ENCODE measurements at places on chromosomes 3 and 15.

- peak; percentile 7 for DNase-seq
Observed at GRCh38 chr15:23497710-23498111, 50.7 kb upstream of the GOLGA6L2 start.

DNA sequence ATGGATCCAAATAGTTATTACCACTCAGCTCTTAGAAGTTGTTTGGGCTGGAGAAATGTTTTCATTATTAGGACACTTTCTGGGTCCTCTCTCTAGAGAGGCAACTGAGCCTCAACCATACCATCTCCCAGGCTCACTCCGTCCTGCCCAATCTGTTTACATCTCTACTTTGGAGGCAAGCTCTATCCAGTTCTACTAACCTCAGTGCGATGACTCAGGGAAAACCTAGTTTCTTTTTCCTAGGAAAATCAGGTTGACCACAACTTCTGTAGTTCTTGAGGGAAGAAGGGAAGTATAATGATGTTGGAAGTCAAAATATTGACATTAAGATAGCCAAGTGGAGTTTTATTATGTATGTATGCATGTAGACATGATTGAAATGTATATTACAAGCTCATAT lies 40.4 kb downstream of the LPP start:
- DNase-seq, result no peak

GRCh38 chr3:9778143-9779074 lies 8.7 kb upstream of the CAMK1 start:
- DNase-seq, result no peak

DNA sequence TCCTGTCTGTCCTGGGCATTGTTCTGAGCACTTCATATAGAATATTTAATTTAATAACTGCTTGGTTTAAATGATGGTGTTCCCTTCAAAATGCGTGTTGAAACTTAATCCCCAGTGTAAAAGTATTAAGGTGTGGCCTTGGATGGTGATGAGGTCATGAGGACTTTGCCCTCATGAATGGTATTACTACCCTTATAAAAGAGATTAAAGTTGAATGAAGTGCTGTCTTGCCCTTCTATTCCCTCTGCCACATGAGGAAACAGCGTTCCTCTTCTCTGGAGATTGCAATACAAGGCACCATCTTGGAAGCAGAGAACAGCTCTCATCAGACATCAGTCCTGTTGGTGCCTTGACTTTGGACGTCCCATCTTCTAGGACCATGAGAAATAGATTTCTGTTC lies 374.4 kb downstream of the PTPRG start:
- no peak for DNase-seq

DNA sequence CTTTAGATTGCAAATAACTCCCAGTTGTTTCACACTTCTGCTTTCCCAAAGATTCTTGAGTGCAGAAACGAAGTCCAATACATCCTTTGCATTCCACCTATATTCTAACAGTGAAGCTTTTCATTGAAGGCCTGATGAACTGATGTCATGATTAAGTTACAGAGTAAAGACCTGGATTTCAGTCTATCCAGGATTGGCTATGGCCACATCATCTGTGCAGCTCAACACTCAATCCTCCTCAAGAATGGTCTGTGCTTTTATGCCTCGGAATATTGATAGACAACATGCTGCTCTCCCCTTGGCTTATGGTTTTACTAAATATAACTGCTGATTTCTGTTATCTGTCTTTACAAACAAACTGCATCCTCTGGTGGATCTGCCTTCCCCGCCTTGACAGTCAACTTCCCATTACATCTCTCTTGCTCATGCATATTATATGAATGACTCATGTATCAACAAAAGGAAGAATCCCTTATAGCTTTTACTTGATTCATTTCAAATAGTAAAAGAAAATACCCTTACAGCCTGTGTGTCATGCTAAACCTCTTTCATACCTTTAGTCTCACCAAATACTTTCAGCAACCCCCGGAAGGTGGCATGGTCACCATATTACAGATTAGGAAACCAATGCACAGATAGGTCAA lies 59.5 kb downstream of the SCN11A start:
- DNase-seq, result no peak

GRCh38 chr3:74559261-74559660 lies 55.2 kb downstream of the CNTN3 start:
- DNase-seq, result no peak

DNA sequence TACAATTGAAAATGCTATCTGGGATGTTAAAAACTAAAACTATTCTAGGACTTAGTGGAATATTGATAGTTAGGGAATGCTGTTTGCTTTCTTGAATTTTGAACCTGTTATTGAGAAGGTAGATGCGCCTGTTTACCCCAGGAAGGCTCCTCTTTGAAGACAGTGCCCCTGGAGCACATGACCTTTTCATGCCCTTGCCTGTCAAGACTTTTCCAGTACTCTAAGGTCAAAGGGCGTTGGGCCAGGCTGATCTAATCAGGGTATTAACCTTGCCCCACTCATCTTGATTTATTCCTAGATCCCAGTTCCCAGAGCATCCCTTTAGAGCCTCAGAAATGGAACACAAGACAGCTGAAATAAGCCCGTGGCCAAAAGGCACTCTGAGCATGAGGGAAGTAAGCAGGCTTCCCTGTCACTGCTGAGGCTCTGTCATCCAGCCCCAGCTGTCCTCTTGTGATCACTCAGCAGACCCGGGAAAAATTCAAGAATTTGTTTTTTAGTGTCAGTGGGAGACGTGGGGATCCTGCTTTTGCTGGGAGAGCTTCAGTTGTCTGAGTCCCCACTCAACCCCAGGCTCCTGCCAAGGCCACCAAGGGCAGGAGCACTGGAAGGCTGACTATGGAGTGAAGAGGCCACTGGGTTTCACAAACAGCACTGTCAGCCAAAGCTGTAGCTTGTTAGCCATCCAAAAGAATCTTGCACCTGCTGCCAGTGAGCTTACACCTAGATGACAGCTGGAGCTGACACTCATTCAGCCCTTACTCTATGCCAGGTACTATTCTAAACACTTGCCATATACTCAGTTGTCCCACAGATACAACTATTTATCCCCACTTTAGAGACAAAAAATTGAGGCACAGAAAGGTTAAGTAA lies 169.0 kb downstream of the PGPEP1L start:
- DNase-seq, result no peak

GRCh38 chr3:43323541-43323940 lies 37.2 kb downstream of the SNRK start:
- DNase-seq, result no peak

DNA sequence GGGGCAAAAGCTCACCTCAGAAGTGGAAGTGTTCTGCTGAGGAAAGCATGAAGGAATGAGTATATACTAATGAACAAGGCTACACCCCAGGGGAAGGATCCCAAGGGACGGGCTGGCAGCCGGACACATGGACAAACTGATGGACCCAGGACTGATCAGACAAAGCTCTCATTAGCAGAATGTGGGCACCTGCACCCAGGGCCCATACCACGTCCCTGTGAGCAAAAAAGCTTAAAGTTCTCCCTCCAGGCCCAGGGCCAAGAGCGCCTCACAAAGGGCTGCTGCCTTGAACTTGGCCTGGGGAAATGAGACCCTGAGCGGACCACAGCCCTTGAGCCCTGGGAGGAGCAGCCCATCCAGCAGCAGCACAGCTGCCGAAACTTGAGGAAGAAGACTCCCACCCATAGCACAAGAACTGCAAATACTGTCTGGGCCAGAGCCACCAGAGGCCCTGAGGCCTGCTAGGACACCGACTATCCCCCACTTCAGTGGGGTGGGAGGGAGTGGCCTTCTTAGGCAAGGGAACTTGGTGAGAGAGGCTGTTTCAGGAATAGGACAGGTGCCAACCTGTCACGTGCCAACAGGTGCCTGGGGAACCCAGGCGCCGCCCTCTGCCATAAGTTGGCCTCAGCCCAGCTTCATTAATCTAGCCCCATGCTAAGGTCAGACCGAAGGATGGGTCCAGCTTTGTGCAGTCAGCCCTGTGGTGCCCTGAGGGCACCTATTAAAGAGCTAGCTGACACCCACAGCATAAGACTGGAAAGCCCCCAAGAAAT lies 2.3 kb upstream of the GMPPB start:
- no peak for DNase-seq

DNA sequence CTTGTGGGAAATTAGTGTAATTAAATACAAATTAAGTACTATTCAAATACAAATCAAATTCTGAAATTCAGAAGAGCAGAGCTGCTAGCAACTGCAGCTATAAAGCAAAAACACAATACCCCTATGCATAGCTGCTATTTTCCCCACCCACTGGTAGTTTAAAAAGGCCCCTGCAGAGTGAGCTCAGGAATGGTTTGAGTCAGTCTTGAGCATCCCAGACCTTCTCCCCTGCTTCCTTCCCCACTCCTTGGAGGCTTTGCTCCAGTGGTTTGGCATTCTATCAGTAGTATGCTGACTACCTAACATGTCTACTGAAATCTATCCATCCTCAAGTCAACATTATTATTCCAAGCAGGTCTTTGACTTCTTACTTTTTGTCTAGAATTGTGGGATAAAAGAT lies 53.0 kb downstream of the EFHB start:
- DNase-seq, result no peak

GRCh38 chr3:3851621-3852323 lies 52.5 kb downstream of the LRRN1 start:
- DNase-seq, result no peak

- peak; percentile 9 for DNase-seq
Observed at GRCh38 chr3:142940472-142940871, 23.0 kb downstream of the PAQR9 start.

GRCh38 chr15:49096090-49096750 lies 50.0 kb upstream of the SECISBP2L start:
- DNase-seq, result no peak

DNA sequence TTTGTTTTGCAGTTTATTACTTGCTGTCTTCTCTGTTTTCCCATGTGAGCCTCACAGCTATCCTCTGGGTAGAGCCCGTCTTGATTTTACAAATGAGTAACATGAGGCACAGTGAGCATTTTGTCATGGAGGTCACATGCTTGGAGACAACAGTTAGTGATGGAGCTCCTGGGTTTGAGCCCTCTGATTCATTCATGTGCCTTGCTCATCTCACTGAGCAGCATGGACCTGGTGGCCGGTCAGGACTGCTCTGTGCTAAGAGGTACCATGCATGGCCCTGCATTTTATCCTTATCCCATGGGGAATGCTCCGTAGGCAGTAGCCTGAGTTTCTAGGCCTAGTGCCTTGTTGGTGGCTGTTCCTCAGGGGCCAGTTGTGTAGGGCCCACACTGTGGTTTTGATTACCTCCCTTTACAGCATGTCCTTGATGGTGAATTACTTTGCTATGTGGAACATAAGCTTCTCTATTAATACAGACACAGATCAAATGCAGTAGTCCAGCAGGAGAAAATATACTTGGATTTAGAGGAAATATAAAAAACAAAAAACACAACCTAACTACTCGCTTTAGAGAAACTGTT lies 35.6 kb downstream of the MAP2K5 start:
- no peak for DNase-seq

GRCh38 chr15:42087926-42088800 lies 6.2 kb downstream of the PLA2G4D start:
- DNase-seq, result no peak

DNA sequence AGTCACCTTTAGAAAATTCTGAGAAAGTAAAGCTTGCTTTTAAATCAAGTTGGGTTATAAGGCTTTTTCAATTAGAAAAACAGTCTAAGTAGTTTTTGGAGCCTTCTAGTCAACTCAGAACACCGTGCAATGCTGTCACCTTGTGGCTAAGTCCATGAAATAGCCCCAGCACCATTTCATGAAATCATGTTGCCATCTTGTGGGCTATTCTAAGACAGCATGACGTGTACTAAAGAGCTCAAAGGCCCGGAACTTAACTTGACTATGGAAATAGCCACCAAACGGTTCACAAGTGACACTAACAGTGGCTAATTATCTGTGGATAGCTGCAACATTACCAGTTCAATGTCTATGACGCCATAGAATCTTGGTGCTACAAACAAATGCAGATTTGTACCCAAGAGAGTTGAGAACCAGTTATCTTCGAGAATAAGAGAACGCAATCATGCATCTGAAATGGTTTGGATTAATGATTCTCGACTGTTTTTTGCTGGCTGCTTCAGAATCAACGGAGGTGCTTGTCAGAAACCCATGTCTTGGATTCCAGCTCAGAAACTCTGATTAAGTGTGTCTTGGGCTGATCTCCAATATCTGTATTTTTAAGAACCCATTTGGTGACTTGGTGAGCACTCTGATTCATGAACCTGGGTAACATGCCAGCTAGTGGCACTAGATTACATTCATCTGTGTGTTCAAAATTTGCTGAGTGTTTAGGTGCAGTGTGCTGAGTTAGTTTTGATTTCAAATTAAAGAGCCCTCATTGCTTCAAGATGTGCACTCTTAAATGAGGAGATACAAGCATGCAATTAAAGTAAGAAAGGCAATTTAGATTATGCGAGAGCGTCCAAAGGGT lies 111.2 kb upstream of the MCTP2 start:
- DNase-seq, result peak; percentile 40

- DNase-seq, result no peak
Observed at GRCh38 chr3:108171106-108171505, 51.1 kb downstream of the IFT57 start.

- no peak for DNase-seq
Observed at GRCh38 chr3:113828600-113828999, 10.0 kb upstream of the GRAMD1C start.

DNA sequence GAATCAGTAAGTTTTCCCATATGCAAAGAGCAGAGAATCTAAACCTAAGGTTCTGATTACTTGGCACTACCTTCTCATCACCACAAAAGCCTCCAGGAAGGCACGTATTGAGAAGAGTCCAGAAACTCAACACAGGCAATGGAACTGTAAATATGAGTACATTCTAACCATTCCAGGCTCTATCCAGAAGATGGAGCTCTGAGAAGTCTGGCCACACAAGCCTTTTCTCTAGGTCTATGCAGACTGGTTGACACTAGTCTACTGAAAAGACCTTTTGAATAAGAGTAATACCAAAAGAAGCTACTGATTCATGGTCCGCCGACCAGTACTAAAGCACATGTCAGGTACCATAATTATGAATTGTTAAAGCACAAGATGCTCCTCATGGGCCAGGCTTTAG lies 12.2 kb upstream of the NCKIPSD start:
- DNase-seq, result peak; percentile 51

- no peak for DNase-seq
Observed at GRCh38 chr15:46266661-46267060, 631.8 kb downstream of the SQOR start.

DNA sequence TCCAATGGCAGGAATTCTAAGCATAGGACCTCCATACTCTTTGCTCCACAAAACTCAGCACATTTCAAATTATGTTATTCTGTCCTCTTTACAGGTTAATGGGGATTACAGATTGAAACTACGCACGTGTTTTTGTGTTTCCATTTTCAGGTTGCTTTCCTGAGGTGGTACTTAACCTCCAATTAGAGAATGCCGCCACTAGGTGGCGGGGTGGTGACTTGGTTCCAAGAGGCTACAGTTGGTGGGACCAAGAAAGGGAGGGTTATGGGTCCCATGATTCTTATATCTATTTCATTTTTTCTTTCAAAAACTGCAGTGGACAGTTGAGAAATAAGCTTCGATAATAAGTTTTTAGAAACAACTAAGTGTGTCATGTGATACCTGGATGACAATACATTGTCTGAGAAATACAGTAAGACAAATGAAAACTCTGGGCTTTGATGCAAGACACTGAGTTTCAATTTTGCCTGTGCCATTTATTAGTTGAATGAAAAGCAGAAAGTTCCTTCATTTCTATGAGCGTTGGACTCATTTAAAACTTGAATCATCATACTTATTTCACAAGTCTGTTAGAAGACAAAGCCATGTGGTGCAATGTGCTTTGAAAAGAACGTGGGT lies 539.0 kb downstream of the FGF12 start:
- no peak for DNase-seq

GRCh38 chr15:77858792-77859490 lies 218.6 kb downstream of the TBC1D2B start:
- no peak for DNase-seq

All from T47D (cell line).